NCI-H69 (cell line): ENCODE measurements at places on chromosomes 12 and 14.

DNA sequence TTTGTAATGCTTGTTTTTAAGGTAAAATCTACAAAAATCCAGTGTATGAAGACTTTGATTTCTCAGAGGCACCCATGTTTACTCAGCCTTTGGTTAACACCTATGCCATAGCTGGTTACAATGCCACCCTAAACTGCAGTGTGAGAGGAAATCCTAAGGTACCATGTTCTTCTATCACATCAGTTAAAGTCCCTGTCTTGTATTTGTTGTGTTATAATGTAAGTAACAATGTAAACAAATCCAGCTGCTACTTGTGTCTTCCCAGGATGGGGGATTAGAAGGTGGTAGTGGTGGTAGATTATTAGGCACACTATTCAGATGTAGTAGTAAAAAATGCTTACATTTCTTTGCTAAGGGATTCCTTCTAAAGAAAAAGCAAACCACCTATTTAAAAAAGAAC, 19.4 kb upstream of the CHPT1 start:
- peak; percentile 39 for DNase-seq

GRCh38 chr14:33081259-33081658, 142.6 kb downstream of the NPAS3 start:
- no peak for DNase-seq

GRCh38 chr12:1507308-1507707, 87.1 kb downstream of the FBXL14 start:
- DNase-seq = no peak

- DNase-seq = no peak
These were observed 344.0 kb downstream of the DPF3 start for GRCh38 chr14:72549854-72550253.

GRCh38 chr12:29858270-29858786, 74.6 kb upstream of the TMTC1 start:
- no peak for DNase-seq

DNA sequence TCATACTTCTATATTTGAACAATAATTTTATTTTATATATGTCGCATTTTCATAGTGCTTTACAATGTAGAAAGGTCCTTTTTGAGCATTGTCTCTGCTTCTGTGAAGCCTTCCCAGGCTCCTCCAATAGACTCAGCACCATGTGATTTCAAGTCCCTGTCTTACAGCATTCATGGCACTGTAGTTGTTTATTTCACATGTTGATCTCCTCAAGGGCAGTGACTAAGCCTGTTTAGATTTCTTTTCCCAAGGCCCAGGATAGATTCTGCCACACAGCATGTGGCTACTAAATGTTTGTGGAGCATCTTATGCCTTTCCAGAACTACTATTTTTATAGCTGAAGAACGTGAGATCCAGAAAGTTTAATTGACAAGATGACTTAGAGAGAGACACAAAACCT, 391.7 kb downstream of the TMEM117 start:
- DNase-seq = no peak

GRCh38 chr12:12265571-12266388, 1.1 kb downstream of the LRP6 start:
- peak; percentile 65 for DNase-seq

- no peak for DNase-seq
These were observed 39.8 kb downstream of the DCAF4 start for GRCh38 chr14:72966038-72966437.

GRCh38 chr14:77691259-77691658, 16.6 kb downstream of the ALKBH1 start:
- DNase-seq = no peak

GRCh38 chr12:61758661-61759060, 501.5 kb upstream of the USP15 start:
- no peak for DNase-seq

DNA sequence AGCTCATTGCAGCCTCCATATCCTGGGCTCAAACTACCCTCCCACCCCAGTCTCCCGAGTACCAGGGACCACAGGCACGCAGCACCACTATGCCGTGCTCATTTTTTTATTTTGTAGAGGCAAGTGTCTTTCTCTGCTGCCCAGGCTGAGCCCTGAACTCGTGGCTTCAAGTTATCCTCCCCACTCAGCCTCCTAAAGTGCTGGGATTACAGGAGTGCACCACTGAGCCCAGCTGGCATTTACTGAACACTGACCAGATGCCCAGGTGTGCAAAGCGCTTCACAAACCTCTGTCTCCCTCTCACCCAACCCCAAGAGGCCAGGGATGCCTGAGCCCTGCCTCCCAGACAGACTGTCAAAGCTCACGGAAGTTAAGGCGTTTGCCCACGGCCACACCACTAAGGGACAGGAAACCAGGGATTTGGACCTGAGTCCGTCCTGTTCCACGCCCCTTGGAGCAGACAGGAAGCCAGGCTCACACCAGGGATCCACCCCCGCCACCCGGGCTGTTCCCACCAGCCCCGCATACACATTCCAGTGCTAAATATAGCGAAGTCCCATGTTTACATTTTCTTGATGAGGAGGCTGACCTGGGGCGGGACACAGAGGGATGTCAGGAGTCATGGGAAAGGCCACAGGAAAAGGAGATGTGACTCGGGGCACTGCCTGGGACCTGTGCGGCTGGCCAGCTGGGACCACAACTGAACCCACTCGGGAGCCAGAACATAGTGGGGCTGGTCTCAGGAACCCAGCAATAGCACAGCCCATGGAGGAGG, 51.2 kb downstream of the TESC start:
- no peak for DNase-seq

GRCh38 chr12:13342971-13343370, 146.4 kb downstream of the EMP1 start:
- DNase-seq = no peak

GRCh38 chr12:116806845-116807440, 68.8 kb downstream of the RNFT2 start:
- no peak for DNase-seq

DNA sequence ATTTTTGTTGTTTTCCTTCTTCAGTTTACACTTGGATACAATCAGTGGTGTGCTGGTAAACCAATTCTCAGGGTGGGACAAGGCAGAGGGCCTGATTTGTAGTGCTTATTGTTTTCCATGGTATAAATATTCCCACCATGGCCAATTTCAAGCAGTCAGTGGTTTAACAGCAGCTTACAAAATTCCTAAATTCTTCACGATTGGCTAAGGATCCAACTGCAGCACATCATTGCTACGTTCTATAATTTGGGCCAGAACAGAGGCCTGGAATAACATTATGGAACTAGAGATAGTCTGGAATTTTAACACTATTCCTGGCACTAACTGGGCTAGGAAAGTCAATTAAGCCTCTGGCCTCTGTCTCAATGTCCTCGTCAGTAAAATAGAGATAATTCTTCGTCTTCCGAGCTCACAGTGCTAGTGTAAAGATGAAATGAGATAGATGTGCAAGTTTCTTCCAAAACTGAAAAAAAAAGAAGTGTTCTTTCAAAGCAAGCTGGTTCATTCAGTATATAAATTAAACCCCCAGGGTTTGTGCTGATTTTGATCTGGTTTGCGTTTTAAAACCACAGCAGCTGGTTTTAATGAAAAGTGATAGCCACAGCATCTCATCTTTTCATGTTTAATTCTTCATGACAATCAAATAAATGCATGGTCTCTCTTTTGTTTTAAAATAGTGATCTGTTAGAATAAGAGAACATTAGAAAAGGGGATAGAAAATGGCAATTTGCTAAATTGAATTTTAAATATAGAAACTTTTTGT, 104.1 kb downstream of the EPS8 start:
- no peak for DNase-seq

DNA sequence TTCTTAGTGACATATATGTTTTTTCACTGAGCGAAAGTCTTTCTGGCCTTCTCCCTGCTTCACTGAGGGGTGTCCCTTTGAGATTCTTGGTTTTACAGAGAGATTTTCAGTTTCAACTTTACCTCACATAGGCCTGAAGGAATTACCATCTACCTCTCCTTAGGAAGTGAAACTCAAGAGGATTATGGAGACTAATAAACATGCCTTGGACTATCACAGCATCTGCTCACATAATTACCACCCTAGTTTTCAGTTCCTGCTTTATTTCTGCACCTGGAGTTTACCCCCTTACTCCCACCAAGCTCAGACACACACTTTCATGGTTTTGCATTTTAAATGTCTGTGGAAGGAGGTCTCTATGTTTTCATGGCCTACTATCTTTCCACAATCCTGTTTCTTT, 118.3 kb upstream of the SCAF11 start:
- peak; percentile 15 for DNase-seq

GRCh38 chr12:66942741-66943465, 264.0 kb upstream of the GRIP1 start:
- no peak for DNase-seq

- no peak for DNase-seq
These were observed 51.6 kb downstream of the GPATCH2L start for GRCh38 chr14:76203086-76204001.

- peak; percentile 58 for DNase-seq
These were observed 1.5 kb downstream of the ITPK1 start for GRCh38 chr14:93114068-93114710.

- no peak for DNase-seq
These were observed 39.4 kb downstream of the NCOR2 start for GRCh38 chr12:124527861-124528561.

GRCh38 chr14:92475037-92475436, 38.5 kb upstream of the RIN3 start:
- peak; percentile 49 for DNase-seq

DNA sequence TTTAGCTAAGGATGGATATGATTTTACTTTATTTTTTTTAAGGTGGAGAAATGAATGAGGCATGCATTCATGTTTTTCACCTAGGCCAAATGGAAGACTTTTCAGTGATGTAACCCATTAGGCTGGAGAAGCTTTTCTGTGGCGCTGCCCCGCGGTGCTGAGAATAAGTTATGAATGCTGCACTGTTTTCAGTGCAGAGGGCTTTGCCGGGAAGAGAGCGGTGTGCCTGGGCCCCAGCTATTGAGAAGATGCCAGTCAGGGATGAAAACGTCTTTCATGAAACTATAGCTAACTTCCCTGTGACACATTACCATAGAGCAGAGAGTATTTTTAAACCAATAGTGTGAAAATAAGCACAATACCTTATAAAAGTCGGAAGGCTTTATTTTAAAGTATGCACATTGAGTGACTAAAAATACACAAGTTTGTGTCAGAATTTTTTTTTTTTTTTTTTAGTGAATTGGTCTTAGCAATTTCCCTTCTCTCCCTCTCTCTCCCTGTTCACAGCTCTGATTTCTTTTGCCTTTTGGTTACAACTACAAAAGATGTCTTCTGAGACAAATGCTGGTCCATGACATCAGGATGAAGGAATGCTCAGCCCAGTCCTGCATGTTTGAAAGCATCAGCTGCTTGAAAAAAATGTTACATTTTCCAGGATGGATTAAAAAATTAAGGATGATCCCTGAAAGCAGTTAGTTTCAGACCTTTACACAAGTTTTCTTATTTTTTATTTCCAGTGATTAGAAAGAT, 48.3 kb downstream of the NPAS3 start:
- no peak for DNase-seq

- no peak for DNase-seq
These were observed 26.3 kb downstream of the PDE6H start for GRCh38 chr12:14999021-14999694.

- no peak for DNase-seq
These were observed 13.6 kb upstream of the TEX22 start for GRCh38 chr14:105384605-105385321.
